ENCODE measurements at places on chromosomes 4 and X.

GRCh38 chr4:17010426-17011087, 112.1 kb upstream of the LDB2 start:
- no peak overlapping the region for H3K27ac ChIP-seq
- no peaks in the 10 kb centered on the region for H3K27me3 ChIP-seq
- no peak for DNase-seq
- no peak overlapping the region for H3K4me3 ChIP-seq
- no peaks in the 10 kb centered on the region for H3K36me3 ChIP-seq
- H3K4me1 ChIP-seq = peaks cover 8% of the 10 kb centered on the region

GRCh38 chrX:47248576-47248975, 15.8 kb downstream of the USP11 start:
- no peak overlapping the region for H3K4me3 ChIP-seq
- no peak overlapping the region for H3K27ac ChIP-seq
- no peaks in the 10 kb centered on the region for H3K4me1 ChIP-seq
- no peaks in the 10 kb centered on the region for H3K27me3 ChIP-seq
- no peaks in the 10 kb centered on the region for H3K36me3 ChIP-seq

DNA sequence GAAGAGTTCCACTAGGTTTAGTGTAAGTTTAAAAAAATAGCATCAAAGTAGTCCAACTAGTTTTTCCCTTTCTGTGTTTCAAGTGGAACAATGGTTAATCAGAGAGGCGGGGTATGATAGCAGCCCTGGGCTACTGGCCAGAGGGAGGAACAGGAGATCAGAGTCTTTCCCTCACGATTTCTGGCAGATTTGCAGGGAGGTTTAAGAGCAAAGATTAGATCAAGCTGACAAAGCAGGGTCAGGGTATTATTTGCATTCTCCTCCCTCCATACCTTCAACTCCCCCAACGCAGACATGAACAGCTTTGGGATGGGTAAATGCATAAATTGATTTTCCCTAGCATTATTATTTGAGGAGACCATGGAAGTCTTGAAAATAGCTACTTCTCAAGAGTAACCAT, 277.6 kb upstream of the DIAPH2 start:
- no peaks in the 10 kb centered on the region for H3K27me3 ChIP-seq
- H3K4me1 ChIP-seq = no peaks in the 10 kb centered on the region
- H3K36me3 ChIP-seq = no peaks in the 10 kb centered on the region
- no peak overlapping the region for H3K27ac ChIP-seq
- DNase-seq = peak; percentile 4

DNA sequence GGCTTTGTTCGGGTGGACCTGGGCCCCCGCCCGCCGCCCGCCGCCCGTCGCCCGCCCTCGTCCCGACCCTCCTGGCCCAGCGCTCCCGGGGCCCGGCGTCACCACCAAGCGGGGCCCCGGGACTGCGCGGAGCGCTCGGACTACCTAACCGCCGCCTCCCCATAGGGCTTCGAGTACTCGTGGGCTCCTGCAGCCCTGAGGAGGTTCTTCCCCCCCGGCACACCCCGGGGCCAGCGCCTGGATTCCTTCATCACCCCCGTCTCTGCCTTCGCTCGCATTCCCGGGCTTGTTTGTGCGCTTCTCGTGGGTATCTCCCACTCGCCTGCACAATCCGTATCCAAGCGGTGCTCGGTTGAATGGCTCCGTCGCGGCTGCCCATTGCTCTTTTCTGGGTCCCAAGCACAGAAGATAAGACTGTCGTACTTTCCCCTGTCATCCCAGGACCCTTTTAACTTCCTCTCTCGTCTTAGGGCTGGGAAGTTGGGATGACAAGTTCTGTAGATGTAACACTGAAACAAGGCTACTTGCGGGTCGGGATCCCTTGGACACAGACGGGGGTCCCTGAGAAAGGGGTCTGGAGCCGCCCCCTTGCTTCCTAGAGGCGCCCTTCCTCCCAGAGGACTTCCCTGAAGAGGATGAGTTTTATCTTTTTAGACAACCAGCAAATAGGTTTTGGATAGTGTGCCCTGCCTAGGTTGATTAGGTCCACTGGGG, 565 bp downstream of the MOB1B start:
- no peaks in the 10 kb centered on the region for H3K27me3 ChIP-seq
- peaks cover 6% of the 10 kb centered on the region for H3K36me3 ChIP-seq
- DNase-seq = no peak

DNA sequence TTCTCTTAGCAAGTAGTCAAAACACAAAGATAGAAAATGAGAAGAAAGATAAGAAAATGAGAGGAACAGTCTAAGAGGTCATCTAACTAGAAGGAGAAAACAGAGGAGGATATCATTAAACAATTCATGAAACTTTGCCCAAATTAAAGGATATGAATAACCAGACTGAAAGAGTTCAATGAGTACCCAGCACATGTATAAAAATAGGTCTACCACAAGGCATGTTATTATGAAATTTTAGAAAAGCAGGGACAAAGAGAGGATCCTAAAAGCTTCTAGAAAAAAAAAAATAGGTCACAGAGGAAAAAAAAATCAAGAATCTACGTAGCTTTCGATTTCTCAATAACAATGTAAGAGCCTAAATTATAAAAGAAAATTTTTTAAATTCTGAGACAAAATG, 118.5 kb downstream of the WDFY3 start:
- no peaks in the 10 kb centered on the region for H3K27me3 ChIP-seq
- H3K36me3 ChIP-seq = peaks cover 24% of the 10 kb centered on the region
- H3K4me1 ChIP-seq = no peaks in the 10 kb centered on the region
- no peak for DNase-seq

- H3K4me1 ChIP-seq = no peaks in the 10 kb centered on the region
- H3K36me3 ChIP-seq = no peaks in the 10 kb centered on the region
- no peak for DNase-seq
- no peak overlapping the region for H3K4me3 ChIP-seq
These were observed 1.9 kb downstream of the SPIN2B start for GRCh38 chrX:57119416-57119815.

DNA sequence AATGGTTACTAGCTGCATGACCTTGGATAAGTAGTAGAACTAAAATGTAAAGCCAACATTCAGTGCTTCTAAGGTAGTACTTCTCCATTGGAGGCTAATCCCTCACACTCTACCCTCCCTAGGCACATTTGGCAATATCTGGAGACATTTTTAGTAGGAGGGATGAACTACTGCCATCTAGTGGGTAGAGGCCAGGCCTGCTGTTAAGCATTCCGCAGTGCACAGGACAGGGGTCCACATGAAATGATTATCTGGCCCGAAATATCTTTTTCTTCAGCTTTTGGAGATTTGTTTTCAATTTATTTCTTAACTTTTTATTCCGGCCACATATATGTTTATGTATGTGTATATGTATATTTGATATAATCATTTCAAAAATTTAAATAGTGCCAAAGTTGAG, 36.0 kb upstream of the SPANXC start:
- H3K27ac ChIP-seq = no peak overlapping the region
- H3K36me3 ChIP-seq = no peaks in the 10 kb centered on the region
- DNase-seq = peak; percentile 41
- H3K27me3 ChIP-seq = no peaks in the 10 kb centered on the region
- no peak overlapping the region for H3K4me3 ChIP-seq

GRCh38 chrX:9241427-9241826, 207.5 kb upstream of the FAM9B start:
- no peaks in the 10 kb centered on the region for H3K27me3 ChIP-seq
- DNase-seq = no peak
- H3K4me1 ChIP-seq = no peaks in the 10 kb centered on the region
- no peak overlapping the region for H3K27ac ChIP-seq

DNA sequence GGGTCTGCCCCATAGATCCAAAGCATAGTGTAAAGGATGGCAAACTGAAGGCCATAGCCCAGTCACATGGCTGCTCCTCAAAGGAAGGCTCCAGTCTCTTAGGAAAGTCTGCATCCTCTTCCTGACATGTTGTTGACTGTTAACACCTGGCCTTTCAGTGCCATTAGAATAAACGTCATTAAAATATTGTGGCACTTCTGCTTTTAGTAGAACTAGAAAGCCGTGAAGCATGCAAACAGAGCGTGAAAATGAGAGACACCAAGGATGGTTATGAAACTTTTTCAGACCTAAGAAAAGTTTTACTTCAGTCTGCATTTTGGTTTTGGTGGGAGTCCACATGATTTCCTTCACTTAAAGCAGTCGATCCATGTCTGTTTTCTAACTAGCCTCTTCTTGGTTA, 41.1 kb upstream of the AFF2 start:
- DNase-seq = no peak
- H3K4me3 ChIP-seq = no peak overlapping the region
- H3K27ac ChIP-seq = no peak overlapping the region

DNA sequence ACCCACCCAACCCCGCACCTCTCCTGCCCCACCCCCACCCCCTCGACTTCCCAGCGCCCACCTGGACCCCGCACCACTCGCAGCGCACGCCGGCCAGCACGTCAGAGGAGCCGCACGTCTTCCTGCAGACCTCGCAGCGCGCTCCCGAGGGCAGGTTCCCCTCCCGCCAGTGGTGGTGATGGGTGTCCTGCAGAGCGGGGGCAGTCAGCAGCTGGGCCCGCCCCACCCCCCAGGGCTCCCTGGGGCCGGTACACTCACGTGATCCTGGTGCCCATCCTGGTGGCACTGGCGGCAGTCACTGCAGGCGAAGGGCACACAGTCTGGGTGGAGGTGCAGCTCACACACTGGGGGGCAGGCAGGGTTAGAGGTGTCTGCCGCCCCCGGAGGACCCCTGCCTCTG, 5.1 kb downstream of the DGKQ start:
- DNase-seq = no peak
- no peaks in the 10 kb centered on the region for H3K4me1 ChIP-seq
- no peak overlapping the region for H3K27ac ChIP-seq
- H3K27me3 ChIP-seq = peaks cover 63% of the 10 kb centered on the region
- no peak overlapping the region for H3K4me3 ChIP-seq

GRCh38 chr4:78756776-78757175, 19.4 kb upstream of the BMP2K start:
- H3K4me1 ChIP-seq = no peaks in the 10 kb centered on the region
- H3K27me3 ChIP-seq = no peaks in the 10 kb centered on the region
- DNase-seq = no peak
- H3K36me3 ChIP-seq = no peaks in the 10 kb centered on the region
- H3K27ac ChIP-seq = no peak overlapping the region
- no peak overlapping the region for H3K4me3 ChIP-seq

DNA sequence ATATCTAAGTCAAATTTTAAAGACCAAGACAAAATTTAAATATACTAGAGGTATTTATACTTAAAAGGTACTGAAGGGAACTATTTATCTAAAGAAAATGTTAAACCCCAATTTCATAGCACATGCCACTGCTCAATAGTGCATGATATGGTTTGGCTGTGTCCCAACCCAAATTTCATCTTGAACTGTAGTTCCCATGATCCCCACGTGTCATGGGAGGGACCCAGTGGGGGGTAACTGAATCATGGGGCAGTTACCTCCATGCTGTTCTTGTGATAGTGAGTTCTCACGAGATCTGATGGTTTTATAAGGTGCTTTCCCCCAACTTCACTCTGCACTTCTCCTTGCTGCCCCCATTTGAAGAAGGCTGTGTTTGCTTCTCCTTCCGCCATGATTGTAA, 32.3 kb downstream of the MAML3 start:
- H3K36me3 ChIP-seq = no peaks in the 10 kb centered on the region
- H3K4me1 ChIP-seq = peaks cover 3% of the 10 kb centered on the region
- no peak overlapping the region for H3K4me3 ChIP-seq
- no peak for DNase-seq
- H3K27me3 ChIP-seq = no peaks in the 10 kb centered on the region

- no peaks in the 10 kb centered on the region for H3K27me3 ChIP-seq
- peaks cover 18% of the 10 kb centered on the region for H3K4me1 ChIP-seq
- no peak for DNase-seq
- H3K36me3 ChIP-seq = no peaks in the 10 kb centered on the region
These were observed 153.8 kb downstream of the DCLK2 start for GRCh38 chr4:150232029-150232428.

GRCh38 chr4:71593311-71593710, 190.6 kb downstream of the GC start:
- DNase-seq = no peak
- H3K4me3 ChIP-seq = no peak overlapping the region
- H3K27ac ChIP-seq = no peak overlapping the region
- no peaks in the 10 kb centered on the region for H3K36me3 ChIP-seq
- no peaks in the 10 kb centered on the region for H3K27me3 ChIP-seq
- no peaks in the 10 kb centered on the region for H3K4me1 ChIP-seq

GRCh38 chr4:100511896-100512295, 5.9 kb downstream of the EMCN start:
- H3K4me3 ChIP-seq = no peak overlapping the region
- peaks cover 10% of the 10 kb centered on the region for H3K4me1 ChIP-seq
- no peak overlapping the region for H3K27ac ChIP-seq
- DNase-seq = no peak
- H3K36me3 ChIP-seq = no peaks in the 10 kb centered on the region

DNA sequence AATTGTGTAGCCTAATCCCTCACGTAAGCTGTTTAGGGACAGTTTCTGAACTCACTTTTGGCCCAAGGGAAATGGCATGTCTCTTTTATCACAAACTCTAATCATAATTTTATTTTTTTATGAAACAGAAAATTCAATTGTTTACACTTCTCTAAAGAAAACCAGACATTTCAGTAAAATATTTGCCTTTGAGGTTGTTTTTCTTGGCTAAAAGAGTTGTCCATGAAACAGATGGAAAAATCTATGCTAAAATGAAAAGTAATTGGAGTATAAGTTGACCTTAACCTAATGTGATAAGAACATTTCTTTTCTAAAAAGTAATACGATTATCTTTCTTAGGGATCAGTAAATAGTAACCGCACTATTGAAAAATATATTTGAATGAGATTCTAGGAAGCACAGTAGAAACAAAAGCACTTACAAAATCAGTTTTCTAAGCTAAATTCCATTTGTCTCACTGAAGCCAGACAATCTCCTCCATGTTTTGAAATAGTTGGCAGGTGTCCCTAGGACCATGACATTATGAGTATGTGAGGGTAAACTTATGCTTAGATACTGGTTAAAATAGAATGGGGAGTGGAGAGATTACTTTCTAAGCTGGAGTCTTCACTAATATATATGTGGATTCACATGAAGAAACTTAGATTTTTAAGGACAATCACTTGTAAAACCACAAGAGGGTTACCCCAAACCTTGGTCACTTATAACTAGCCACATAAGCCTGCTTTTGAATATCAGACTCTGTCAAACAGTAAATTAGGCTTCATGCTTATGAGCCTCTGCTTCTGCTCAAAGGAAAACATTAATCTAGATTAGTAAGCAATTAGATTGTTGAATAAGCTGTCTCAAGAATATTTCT, 20.1 kb upstream of the TET2 start:
- H3K4me1 ChIP-seq = no peaks in the 10 kb centered on the region
- H3K4me3 ChIP-seq = no peak overlapping the region
- H3K27ac ChIP-seq = no peak overlapping the region
- no peak for DNase-seq
- peaks cover 9% of the 10 kb centered on the region for H3K27me3 ChIP-seq
- H3K36me3 ChIP-seq = no peaks in the 10 kb centered on the region

DNA sequence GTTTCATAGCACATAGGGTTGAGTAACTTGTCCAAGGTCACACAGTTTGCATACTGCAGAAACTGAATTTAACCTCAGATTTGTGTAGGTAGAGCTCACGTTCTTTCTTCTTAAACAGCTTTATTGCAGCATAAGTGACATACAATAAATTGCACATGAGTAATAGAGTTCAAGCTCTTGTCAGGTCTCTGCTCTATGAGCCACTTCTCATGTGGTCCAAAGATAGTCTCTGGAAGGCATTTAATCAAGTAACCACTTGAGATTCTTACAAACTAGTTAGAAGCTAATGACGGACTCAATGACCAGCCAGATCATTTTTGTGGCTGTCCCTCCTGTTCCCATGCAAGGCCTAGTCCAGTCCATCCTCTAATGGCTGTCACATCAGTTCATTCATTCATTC, 68.9 kb downstream of the MAOB start:
- H3K36me3 ChIP-seq = no peaks in the 10 kb centered on the region
- no peak overlapping the region for H3K27ac ChIP-seq
- H3K4me3 ChIP-seq = no peak overlapping the region
- no peak for DNase-seq
- H3K27me3 ChIP-seq = no peaks in the 10 kb centered on the region

All from neural progenitor cell (in vitro differentiated cells).